ENCODE measurements at places on chromosomes 12 and 14.

GRCh38 chr14:22518073-22518472 is 71.0 kb downstream of the DAD1 start:
- no peaks in the 10 kb centered on the region for H3K27me3 ChIP-seq
- no peak for DNase-seq
- peaks cover 62% of the 10 kb centered on the region for H3K4me1 ChIP-seq
- H3K36me3 ChIP-seq, result peaks cover 96% of the 10 kb centered on the region
- H3K27ac ChIP-seq, result peak overlapping the region; percentile 96
- H3K4me3 ChIP-seq, result peak overlapping the region; percentile 79

GRCh38 chr14:49463146-49463545 is 123.0 kb downstream of the RPS29 start:
- no peak overlapping the region for H3K4me3 ChIP-seq
- H3K36me3 ChIP-seq, result no peaks in the 10 kb centered on the region
- no peak overlapping the region for H3K27ac ChIP-seq
- DNase-seq, result no peak
- peaks cover 2% of the 10 kb centered on the region for H3K27me3 ChIP-seq

GRCh38 chr12:129599406-129599805 is 304.4 kb downstream of the TMEM132D start:
- H3K27ac ChIP-seq, result no peak overlapping the region
- no peak overlapping the region for H3K4me3 ChIP-seq
- H3K27me3 ChIP-seq, result peaks cover 2% of the 10 kb centered on the region
- no peaks in the 10 kb centered on the region for H3K36me3 ChIP-seq

- H3K27me3 ChIP-seq, result peaks cover 15% of the 10 kb centered on the region
- peaks cover 8% of the 10 kb centered on the region for H3K36me3 ChIP-seq
- H3K4me3 ChIP-seq, result no peak overlapping the region
- DNase-seq, result no peak
- no peak overlapping the region for H3K27ac ChIP-seq
Observed at GRCh38 chr12:24938341-24938740, 10.6 kb downstream of the BCAT1 start.

GRCh38 chr12:83664650-83665049 is 977.9 kb downstream of the TMTC2 start:
- H3K36me3 ChIP-seq, result no peaks in the 10 kb centered on the region
- no peak overlapping the region for H3K4me3 ChIP-seq
- no peaks in the 10 kb centered on the region for H3K27me3 ChIP-seq
- DNase-seq, result no peak

DNA sequence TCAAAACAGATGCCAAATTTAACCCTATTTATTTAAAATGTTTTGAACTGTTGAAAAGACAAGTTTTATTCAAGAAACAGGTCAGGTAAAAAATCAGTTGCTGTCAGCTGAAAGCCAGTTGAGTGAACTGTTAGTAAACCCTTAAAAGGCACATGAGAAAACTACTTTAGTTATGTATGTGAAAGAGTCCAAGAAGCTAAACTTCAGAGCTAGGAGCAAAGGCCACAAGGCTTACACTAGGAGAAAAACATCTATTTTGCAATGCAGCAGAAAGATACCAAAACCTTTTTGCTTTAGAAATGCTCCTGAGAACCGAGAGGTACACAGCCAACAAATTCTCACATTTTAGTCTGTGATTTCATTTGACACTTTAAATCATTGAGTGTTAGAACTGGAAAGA is 375.2 kb downstream of the FSCB start:
- no peak overlapping the region for H3K27ac ChIP-seq
- no peaks in the 10 kb centered on the region for H3K27me3 ChIP-seq
- no peak for DNase-seq
- no peaks in the 10 kb centered on the region for H3K36me3 ChIP-seq
- H3K4me3 ChIP-seq, result no peak overlapping the region

DNA sequence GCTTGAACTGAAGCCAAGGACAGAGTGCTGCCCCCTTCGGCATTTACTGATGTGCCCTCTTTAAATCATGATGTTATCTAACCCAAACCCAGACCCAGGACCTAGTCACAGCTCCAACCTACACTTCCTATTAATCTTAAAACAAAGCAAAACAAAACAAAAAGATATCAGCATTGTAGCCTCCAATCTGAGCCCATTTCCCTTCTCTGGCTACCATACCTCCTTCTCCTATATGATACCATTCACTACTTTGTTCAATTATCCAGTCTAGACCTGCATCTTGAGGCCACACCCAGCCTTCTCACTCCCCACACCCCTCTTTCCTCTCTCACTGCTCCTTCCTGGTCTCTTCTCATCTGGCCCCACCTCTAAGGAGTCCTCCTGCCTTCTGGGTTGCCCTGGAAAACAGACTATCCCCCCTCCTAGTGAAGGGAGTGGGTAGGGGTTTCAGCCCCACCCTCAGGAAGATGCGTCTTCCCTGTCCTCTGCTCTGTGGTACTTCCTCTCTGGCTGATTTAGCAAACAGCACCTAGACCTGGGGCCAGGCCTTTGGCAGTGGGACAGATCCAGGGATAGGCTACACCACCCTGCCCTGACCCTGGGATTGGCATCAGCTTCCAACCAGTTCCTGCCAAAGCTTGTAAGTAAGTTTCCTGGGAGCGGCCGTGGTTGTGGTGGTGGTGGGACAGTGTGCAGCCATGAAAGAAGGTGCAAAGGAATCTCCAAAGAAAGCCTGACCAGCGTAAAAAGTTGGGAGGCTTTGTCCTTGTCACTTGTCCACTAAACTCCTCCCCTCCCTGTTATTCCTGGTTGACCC is 3.3 kb downstream of the LTB4R start:
- H3K36me3 ChIP-seq, result peaks cover 9% of the 10 kb centered on the region
- no peaks in the 10 kb centered on the region for H3K27me3 ChIP-seq
- peak overlapping the region; percentile 13 for H3K27ac ChIP-seq

DNA sequence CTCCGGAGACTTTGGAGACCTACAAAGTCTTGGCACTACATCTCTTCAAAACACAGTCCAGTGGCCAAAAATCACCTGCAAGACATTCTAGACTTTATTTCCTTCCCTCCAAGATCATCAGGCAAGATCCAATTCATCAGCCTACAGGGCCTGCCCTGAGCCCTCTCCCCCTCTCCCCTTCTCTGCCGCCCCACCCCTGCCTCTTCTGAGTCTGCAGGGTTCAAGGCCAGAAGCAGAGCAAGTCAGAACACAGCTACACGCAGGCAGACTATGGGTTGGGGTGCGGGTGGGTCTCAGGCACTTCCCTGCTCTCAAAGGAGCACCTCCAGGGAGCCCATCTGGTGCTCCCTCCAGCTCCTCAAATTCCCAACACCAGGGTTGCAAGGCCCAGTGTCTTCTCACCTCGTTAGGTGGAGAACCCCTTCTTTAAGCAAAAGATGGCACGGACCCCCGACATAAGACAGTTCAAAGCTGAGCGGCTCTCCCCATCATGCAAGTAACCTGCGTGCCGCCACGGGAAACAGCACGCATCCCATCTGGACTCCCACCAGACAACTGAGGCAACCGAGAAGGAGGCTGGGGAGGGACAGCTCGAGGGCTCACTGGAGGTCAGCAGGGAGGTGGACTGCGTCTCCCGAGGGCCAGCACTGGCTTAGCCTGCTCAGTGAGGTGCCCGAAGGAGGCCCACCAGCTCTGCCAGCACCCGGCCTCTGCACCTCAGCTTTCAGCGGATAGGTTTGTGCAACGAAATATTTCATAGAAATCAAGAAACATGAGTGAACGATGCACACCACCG is 5.6 kb upstream of the INF2 start:
- H3K4me1 ChIP-seq, result peaks cover 36% of the 10 kb centered on the region
- no peaks in the 10 kb centered on the region for H3K27me3 ChIP-seq
- no peaks in the 10 kb centered on the region for H3K36me3 ChIP-seq
- DNase-seq, result no peak
- no peak overlapping the region for H3K4me3 ChIP-seq

DNA sequence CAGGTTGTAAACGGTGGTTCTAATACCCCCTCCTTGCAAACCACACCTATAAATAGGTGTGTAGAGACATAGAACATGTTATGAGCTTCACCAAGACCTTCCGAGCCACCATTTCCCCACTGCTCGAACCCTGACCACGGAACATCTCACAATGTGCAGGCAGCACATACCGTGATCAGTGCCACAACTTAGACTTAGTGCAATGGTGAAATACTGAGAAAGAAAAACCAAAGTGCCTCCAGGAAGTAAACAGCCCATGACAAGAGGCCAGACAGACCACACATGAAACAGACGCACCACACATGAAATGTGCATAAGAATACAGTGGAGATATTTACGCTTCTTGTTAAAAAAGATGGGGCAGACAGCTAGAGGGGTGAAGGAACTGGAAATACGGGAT is 166.9 kb upstream of the CCND2 start:
- H3K36me3 ChIP-seq, result no peaks in the 10 kb centered on the region
- H3K27ac ChIP-seq, result peak overlapping the region; percentile 90
- peaks cover 2% of the 10 kb centered on the region for H3K27me3 ChIP-seq
- peak overlapping the region; percentile 44 for H3K4me3 ChIP-seq

DNA sequence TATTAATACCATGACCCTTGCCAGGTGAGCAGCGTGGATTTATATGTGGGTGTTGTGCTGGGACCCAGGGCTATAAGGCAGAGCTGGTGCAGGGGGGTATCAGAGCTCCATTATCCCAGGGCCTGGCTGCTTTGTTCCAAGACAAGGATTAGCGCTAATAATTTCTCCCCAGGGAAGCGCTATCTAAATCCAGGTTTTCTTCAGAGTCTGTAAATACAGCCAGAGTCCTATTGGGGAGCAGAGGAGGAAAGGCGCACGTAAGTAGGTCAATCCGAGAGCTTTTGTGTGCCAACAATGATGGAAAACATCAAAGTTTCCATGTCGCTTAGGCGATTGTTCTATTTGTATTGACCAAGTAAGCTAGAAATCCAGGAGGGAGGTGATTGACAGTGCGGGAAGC is 1009.7 kb downstream of the VRK1 start:
- H3K36me3 ChIP-seq, result no peaks in the 10 kb centered on the region
- no peak overlapping the region for H3K4me3 ChIP-seq
- no peaks in the 10 kb centered on the region for H3K4me1 ChIP-seq
- no peaks in the 10 kb centered on the region for H3K27me3 ChIP-seq
- no peak for DNase-seq
- H3K27ac ChIP-seq, result no peak overlapping the region

- peak; percentile 75 for DNase-seq
- peaks cover 9% of the 10 kb centered on the region for H3K36me3 ChIP-seq
- no peaks in the 10 kb centered on the region for H3K27me3 ChIP-seq
- H3K4me1 ChIP-seq, result peaks cover 71% of the 10 kb centered on the region
Observed at GRCh38 chr14:50060871-50061663, 55.3 kb downstream of the VCPKMT start.

GRCh38 chr12:120101182-120101581 is 15.4 kb downstream of the RAB35 start:
- H3K4me3 ChIP-seq, result no peak overlapping the region
- peaks cover 22% of the 10 kb centered on the region for H3K36me3 ChIP-seq
- peaks cover 16% of the 10 kb centered on the region for H3K4me1 ChIP-seq
- H3K27me3 ChIP-seq, result no peaks in the 10 kb centered on the region
- no peak for DNase-seq
- peak overlapping the region; percentile 76 for H3K27ac ChIP-seq

- H3K27ac ChIP-seq, result no peak overlapping the region
- H3K4me1 ChIP-seq, result peaks cover under 1% of the 10 kb centered on the region
- H3K4me3 ChIP-seq, result no peak overlapping the region
- DNase-seq, result no peak
Observed at GRCh38 chr12:110109837-110110535, 14.2 kb upstream of the IFT81 start.

- DNase-seq, result no peak
- H3K36me3 ChIP-seq, result no peaks in the 10 kb centered on the region
- H3K4me3 ChIP-seq, result no peak overlapping the region
- H3K27ac ChIP-seq, result no peak overlapping the region
Observed at GRCh38 chr12:109654357-109654756, 59.3 kb upstream of the FAM222A start.

DNA sequence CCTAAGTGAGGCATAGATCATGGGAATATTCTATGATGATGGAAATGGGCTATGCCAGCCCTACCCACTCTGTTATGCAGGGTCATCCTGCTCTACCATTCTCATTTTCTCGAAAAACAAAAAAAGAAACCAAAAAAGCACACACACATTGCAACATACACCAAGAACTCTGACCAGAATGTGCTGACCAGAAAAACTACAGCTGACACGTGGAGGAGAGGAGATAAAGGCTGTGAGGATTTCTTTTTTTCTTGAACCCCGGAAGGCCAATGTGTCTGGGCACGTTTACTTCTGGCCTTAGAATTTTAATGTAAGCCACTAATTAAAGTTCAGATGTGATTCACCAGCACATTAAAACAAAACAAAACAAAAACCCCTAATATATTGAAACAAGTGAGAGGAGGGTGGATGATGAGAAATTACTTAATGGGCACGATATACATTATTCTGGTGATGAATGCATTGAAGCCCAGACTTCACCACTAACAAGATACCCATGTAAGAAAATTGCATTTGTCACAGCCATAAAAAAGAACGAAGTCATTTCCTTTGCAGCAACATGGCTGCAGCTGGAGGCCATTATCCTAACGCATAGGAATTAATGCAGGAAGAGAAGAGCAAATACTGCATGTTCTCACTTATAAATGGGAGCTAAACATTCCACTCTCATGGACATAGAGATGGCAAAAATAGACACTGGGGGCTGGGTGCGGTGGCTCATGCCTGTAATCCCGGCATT is 66.3 kb upstream of the PLEKHG3 start:
- H3K4me1 ChIP-seq, result peaks cover 6% of the 10 kb centered on the region
- no peaks in the 10 kb centered on the region for H3K36me3 ChIP-seq
- H3K27ac ChIP-seq, result no peak overlapping the region
- peaks cover 2% of the 10 kb centered on the region for H3K27me3 ChIP-seq

- peaks cover 7% of the 10 kb centered on the region for H3K36me3 ChIP-seq
- H3K4me3 ChIP-seq, result no peak overlapping the region
- peak; percentile 48 for DNase-seq
- no peak overlapping the region for H3K27ac ChIP-seq
- no peaks in the 10 kb centered on the region for H3K27me3 ChIP-seq
Observed at GRCh38 chr12:132194056-132194455, 49.8 kb downstream of the NOC4L start.

- no peak overlapping the region for H3K27ac ChIP-seq
- no peak overlapping the region for H3K4me3 ChIP-seq
- no peaks in the 10 kb centered on the region for H3K36me3 ChIP-seq
- no peaks in the 10 kb centered on the region for H3K4me1 ChIP-seq
- DNase-seq, result no peak
- H3K27me3 ChIP-seq, result peaks cover 42% of the 10 kb centered on the region
Observed at GRCh38 chr12:113777751-113778150, 188.4 kb downstream of the RBM19 start.

DNA sequence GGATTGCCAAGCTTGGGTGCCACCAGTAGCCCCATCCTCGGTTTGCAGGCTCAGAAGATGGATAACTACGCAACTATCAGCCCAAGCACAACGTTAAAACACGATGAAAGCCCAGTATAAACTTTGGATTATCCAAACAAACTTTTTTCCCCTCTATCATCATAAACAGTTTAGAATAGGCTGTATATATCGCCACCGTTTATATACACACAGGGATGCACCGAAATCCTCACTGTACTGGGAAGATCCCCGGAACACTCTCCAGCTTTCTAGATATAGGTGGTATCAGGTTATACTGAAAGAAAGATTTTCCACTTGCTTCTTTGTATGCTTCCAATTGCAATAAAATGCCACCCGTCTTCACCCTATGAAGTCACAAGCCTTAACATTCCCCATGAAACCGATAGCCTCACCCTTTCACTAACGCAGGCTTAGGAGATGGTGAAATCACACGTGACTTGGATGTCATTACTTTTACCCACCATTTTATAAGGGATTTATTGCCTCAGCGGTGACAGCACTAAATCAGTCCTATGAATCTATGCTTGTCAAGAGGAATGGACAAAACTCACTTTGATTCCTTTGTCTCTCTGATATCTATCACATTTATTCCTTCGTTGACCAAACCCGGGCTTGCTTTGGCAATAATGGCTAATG is 207.6 kb upstream of the FOXN3 start:
- no peak overlapping the region for H3K4me3 ChIP-seq
- no peak for DNase-seq
- H3K36me3 ChIP-seq, result peaks cover 30% of the 10 kb centered on the region

- H3K4me1 ChIP-seq, result no peaks in the 10 kb centered on the region
- H3K36me3 ChIP-seq, result no peaks in the 10 kb centered on the region
- H3K4me3 ChIP-seq, result no peak overlapping the region
Observed at GRCh38 chr12:117328556-117329100, 32.8 kb downstream of the NOS1 start.
